ENCODE measurements at places on chromosomes 13 and 19.

DNA sequence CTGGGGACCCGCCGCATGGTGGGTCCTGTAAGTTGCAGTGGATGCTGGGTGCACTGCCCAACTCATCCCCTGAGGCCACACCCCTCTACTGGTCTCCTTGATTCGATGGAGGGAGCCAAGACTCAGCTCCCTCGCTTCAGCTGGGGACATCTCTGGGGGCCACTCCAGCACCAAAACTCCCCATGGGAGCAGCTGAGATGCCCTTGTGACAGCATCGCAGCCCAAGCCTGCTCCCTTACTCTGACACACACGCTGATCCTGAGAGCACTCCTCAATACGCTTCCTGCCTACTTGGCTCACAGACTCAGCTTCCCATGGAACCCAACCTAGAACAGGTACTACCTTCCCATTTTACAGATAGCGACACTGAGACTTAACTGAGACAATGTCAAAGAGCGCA, 56.2 kb downstream of the PEPD start:
- DNase-seq: no peak

GRCh38 chr19:1657746-1658145, 5.3 kb upstream of the TCF3 start:
- DNase-seq: no peak

DNA sequence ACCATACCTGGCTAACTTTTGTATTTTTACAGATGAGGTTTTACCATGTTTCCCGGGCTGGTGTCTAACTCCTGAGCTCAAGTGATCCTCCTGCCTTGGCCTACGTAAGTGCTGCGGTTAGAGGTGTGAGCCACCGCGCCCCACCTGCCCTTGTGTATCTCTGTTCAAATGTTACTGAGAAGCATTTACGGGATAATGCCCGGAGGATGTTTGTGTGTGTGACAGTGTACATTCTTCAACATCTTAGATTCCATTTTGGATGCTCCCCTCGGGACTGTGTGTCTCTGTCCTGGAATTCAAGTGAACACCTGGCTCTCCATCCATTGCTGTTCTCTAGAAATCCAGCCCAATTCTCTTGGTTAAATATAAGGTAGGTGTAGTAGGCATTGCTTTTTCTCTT, 93.7 kb downstream of the NLRP12 start:
- DNase-seq: no peak

DNA sequence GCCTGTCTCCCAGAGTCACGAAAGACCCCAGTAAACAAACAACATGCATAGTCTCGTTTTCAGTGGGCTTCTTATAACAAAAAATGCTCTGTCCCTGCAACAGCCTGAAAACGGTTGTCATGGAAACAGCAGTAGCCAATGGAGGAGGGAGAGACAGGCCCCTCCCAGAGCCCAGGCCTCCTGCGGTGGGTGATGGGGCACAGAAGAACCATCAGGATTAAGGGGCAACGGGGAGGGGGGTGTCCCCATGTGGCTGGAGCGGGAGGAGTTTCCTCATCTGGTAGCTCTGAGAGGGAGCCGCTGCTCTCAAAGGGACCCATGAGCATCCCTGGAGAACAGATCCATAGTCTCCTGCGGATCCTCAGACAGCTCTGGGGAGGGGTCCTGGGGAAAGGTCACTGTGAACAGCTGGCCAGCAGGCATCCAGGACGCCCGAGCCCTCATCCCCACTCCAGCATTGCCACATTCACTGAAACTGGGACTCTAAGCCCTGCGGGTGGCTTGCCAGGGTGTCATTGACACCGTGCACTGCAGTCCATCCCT, 37.5 kb upstream of the PNMA8B start:
- DNase-seq: no peak

- DNase-seq: no peak
Measured at GRCh38 chr19:3954107-3954506, 16.8 kb downstream of the DAPK3 start.

DNA sequence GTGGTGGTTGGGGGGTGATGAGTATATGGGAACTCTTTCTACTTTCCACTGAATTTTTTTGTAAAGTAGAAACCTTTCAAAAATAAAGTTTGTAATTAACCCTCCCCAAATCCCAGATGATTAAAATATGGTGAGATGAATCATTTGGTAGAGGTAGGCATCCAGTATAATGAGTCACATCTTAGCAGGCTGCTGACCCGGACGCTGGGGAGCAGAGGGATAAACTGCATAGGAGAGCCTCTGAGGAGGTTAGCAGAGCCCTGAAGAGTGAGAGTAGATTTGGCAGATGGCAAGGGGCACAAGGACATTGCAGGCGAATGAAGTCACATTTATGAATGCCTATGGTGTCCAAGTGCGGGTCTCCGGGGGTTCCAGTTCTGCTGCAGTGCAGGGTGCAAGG, 293.8 kb downstream of the FGF9 start:
- DNase-seq: no peak

- DNase-seq: no peak
Measured at GRCh38 chr13:44710576-44710975, 134.4 kb upstream of the TSC22D1 start.

GRCh38 chr13:73684286-73684685, 449.9 kb downstream of the KLF12 start:
- no peak for DNase-seq

DNA sequence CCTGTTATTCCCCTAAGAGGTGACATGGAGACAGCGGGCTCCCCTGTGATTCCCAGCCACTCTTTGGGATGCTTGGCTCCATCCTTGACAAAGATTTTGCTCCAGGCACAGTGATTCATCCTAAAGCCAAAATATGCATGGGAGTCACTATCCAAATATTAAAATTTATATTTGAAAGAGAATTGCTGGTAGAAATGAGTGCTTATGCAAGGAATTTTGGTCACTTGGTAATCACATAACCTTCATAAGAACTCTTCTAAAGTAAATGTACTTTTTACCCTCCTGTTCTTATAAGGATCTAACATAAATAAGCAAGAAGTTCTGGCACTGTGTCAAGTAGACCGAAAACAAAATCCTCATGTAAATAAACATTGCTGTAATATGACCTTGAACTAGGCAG, 385.8 kb downstream of the ITGBL1 start:
- DNase-seq: no peak

- no peak for DNase-seq
Measured at GRCh38 chr13:43785650-43786471, 911 bp downstream of the ENOX1 start.

GRCh38 chr19:4568886-4569285, 9.4 kb upstream of the SEMA6B start:
- DNase-seq: no peak

DNA sequence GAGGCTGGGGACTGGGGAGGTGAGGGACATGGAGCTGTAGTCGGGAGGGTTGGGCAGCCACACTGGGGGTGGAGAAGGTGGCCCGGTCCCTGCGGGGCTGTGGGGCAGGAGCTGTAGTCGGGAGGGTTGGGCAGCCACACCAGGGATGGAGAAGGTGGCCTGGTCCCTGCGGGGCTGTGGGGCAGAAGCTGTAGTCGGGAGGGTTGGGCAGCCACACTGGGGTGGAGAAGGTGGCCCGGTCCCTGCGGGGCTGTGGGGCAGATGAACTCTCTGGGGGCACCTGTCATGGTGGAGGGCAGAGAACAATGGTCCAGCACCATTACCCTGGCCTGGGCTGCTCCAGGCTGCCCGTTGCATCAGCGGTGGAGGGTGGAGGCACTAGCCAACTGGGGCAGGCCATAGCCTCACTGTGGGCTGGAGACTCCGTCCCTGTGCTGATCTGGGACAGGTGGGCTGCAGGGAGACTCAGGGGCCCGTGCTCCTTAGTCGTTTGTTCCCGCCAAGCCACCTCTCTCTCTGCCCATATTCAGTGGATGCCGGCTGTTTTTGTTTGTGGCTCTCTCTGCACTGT, 51.4 kb downstream of the ATP11A start:
- DNase-seq: no peak

DNA sequence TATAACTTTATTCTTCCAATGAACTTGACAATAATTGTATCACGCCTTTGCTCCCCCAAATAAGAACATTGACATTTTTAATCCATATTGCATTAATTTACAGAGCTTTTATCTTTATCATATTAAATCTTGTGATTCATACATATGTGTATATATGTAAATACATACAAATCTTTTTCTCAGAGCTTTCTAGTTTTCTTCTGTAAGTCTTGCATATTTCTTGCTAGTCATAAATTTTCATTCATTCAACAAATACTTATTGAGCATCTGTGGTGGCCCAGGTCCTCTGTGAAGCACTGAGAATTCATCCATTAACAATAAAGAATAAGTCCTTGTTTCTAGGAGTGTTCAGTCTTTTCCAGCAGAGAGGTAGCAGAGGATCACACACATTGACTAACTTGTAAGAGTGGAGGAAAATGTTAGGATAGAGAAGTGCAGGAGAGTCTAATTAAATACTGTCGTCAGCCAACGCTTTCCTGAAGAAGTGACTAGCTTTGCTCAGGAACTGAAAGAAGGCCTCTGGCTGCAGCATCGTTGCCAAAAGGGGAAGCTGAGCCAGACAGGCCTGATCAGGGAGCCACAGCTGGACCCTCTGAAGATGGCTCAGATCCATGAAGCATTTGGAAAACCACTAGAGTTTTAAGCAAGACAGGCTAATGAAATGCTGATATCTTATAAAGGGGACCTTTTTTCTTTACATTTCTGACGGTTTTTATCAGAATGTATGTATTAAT, 38.6 kb upstream of the LAMP1 start:
- no peak for DNase-seq

- DNase-seq: no peak
Measured at GRCh38 chr13:98476106-98476505, 100.8 kb downstream of the STK24 start.

- DNase-seq: no peak
Measured at GRCh38 chr13:85666356-85666755, 132.9 kb downstream of the SLITRK6 start.

GRCh38 chr19:33280351-33280921, 21.9 kb downstream of the CEBPA start:
- no peak for DNase-seq

DNA sequence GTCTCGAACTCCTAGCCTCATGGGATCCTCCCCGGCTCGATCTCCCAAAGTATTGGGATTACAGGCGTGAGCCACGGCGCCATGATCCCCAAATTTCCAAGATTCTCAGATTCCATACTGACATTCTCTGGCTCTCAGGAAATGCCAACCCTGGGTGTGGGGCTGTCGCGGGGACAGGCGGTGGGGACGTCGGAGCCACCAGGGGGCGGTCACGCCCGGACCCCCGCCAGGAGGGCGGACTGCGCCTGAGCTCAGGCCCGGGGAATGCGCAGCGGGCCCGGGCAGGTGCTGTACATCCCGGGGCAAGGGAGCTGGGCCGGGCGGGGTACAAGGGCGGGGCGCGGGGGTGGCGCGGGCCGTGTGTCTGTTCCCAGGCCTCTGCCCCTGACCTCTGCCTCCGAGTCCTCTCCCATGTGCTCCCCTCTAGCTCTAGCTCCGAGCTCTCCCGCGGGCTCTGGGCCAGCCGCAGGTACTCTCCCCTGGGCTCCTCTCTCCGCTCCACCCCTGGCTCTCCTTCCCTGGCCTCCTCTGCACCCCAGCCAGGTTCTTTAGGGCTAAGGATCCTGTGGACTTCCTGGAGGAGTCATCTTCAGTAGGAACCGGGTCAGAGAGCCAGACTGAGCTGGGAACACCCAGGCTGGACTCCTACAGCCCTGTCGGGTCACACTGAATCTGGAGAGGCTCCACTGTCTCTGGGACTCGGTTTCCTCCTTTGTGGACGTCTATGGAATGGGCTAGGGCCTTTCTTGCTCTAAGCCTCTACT, 2.4 kb downstream of the PPP1R13L start:
- DNase-seq: no peak

GRCh38 chr13:61045251-61045650, 370.4 kb downstream of the PCDH20 start:
- no peak for DNase-seq

All from stimulated activated CD4-positive, alpha-beta T cell treated with anti-CD3 and anti-CD28 coated beads, Interleukin-1b, Interleukin-23, amount 100 ng/mL, for 1 hour (primary cell).